Frontal cortex (tissue), 4 donors: ENCODE measurements at places on chromosomes 11 and 22.

DNA sequence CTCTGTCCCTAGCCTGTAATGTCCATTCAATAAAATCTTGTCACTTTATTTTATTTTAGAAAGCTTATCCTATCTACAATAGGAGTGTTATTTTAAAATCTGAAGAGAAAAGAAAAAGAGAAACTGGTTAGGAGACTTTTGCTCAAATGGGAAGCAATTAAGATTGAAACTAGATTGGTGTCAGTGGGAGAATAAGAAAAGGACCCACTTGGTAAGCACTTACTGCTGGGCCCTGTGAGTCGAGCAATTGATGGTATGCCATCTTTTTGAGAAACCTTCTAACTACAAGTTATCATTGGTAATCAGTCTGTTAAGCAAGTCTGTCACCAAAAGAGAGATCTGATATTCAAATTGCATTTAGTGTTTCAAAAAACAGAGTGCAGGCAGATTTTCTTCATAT lies 258.4 kb downstream of the GRM5 start:
- no peak for DNase-seq

DNA sequence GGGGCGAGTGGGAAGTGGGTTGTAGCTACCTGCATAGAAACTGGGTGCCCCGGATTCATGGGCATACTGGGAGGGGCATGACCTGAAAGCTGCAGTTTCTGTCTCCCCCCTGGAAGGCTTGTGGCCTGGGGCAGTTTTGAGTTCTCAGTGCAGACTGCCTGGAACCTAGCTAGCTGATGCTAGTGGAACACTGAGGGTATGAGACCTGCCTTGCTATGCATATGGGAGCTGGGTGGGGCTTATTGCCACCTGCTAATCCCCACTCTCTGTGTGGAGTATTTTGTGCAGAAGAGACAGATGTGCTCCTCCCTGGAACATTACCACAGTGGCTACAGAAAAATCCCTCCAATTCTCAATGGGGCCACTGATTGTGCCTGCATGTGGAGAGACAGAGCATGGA lies 11.7 kb upstream of the OR56B4 start:
- no peak for DNase-seq

DNA sequence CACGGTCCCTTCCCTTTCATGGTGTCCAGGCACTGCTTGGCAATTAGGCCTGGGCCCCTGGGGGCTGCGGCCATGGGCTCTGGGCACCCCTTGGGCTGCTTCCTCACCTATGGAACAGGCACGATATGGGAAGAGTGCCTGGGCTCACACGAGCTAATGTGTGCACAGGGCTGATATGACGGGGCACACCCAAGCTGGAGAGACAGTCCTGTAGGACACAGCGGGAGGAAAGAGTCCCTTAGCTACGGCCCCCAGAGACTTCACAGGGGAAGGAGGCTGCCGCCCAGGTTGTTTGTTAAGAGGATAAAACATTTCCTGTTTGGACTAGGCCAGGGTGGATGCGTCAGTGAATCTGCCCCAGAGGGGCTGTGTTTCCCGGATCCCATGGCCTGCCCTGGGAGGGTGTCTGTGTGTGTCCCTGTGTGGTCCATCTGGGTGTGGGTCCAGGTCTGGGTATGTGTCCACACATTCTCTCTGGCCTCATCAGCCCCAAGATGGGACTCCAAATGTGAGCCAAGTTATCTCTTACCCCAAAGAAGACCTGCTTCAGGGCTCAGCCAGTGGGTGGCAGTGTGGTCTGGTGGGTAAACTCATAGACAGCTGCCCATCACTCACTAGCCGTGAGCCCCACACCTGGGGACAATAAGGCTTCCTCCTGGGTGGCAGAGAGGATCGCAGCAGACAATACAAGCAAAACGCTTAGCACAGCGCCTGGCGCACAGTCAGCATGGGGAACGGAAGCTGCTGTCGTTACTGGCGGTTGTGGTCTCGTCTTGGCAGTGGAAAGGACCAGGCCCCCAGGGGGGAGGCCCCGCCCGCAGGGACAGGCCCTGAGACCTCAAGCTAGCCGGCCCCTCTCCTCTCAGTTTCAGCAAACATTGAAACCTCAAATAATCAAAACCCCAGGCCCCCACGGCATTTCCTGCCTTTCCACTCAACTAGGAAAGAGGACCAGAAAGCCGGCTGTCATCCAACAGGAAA lies 3.2 kb upstream of the EMID1 start:
- DNase-seq: no peak

- DNase-seq: no peak
Observed at GRCh38 chr11:125960771-125961170, 14.9 kb downstream of the VSIG10L2 start.
